Activated CD4-positive, alpha-beta memory T cell treated with anti-CD3 and anti-CD28 coated beads, Interleukin-2, amount 10 ng/mL, durations not matched to agents 7 days and 5 days (primary cell): ENCODE measurements at places on chromosomes 2 and 18. TPM values are rescaled to one million over a fixed set of nuclear protein-coding genes. Genes with fewer than 3 reads are reported as not detected.

GRCh38 chr2:26290001-26290400 lies 45.3 kb downstream of the HADHB start:
- H3K27ac ChIP-seq = no peak overlapping the region
- H3K27me3 ChIP-seq = peaks cover under 1% of the 10 kb centered on the region
- no peak for DNase-seq
- H3K4me3 ChIP-seq = no peak overlapping the region
- H3K36me3 ChIP-seq = peaks cover 16% of the 10 kb centered on the region

GRCh38 chr18:62844850-62845643 lies 129.7 kb downstream of the PHLPP1 start:
- DNase-seq = peak; percentile 32
- H3K4me1 ChIP-seq = peaks cover 43% of the 10 kb centered on the region
- H3K4me3 ChIP-seq = peak overlapping the region; percentile 69
- no peaks in the 10 kb centered on the region for H3K27me3 ChIP-seq

DNA sequence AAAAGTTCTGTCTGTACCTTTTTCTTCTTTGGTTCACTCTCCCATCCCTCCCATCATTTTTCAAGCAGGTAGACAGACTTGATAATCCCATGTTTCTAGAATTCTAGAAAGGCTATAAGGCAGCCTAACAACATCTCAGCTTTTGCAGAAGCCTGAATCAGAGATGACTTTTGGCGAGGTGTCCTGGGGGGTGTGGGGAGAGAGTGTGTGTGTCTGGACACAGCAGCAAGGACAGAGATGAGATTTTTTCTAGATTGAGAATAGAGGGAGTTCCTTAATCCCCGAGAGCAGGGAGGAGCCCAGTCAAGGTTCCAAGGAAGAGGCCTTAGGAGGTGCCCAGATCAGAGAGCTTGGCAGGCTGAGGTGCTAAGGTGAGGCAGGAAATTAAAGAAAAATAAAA lies 22.0 kb upstream of the LAPTM4A start:
- no peaks in the 10 kb centered on the region for H3K4me1 ChIP-seq
- H3K36me3 ChIP-seq = no peaks in the 10 kb centered on the region
- no peak for DNase-seq
- H3K27ac ChIP-seq = no peak overlapping the region
- H3K4me3 ChIP-seq = no peak overlapping the region
- peaks cover 12% of the 10 kb centered on the region for H3K27me3 ChIP-seq

GRCh38 chr18:14124689-14125088 lies 7.5 kb downstream of the ZNF519 start:
- peaks cover 35% of the 10 kb centered on the region for H3K36me3 ChIP-seq
- H3K4me3 ChIP-seq = no peak overlapping the region
- no peak for DNase-seq
- H3K27ac ChIP-seq = no peak overlapping the region
- no peaks in the 10 kb centered on the region for H3K27me3 ChIP-seq

DNA sequence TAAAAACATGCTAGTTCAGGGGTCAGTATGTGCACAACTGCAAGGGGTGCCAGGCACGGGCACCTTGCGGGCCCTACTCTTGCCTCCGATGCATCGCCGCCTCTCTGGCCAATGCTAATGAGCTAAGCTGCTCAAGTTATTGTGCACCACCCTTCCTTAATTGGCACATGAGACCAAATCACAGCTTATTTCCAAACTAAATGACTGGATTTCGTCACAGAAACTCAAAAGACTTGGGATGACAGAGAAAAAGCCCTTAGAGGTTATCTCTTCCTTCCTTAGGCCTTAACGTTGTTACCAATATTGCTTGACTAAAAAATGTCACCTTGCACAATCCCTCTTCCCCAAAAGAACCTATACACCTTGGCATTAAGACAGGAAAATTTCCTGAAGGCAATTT lies 7.7 kb downstream of the RNF149 start:
- peaks cover 77% of the 10 kb centered on the region for H3K36me3 ChIP-seq
- H3K27me3 ChIP-seq = no peaks in the 10 kb centered on the region
- no peak overlapping the region for H3K4me3 ChIP-seq
- H3K4me1 ChIP-seq = peaks cover 82% of the 10 kb centered on the region
- DNase-seq = no peak

CRYGD gene
- total RNA-seq = not detected
